ENCODE measurements at places on chromosomes 5 and 9.

DNA sequence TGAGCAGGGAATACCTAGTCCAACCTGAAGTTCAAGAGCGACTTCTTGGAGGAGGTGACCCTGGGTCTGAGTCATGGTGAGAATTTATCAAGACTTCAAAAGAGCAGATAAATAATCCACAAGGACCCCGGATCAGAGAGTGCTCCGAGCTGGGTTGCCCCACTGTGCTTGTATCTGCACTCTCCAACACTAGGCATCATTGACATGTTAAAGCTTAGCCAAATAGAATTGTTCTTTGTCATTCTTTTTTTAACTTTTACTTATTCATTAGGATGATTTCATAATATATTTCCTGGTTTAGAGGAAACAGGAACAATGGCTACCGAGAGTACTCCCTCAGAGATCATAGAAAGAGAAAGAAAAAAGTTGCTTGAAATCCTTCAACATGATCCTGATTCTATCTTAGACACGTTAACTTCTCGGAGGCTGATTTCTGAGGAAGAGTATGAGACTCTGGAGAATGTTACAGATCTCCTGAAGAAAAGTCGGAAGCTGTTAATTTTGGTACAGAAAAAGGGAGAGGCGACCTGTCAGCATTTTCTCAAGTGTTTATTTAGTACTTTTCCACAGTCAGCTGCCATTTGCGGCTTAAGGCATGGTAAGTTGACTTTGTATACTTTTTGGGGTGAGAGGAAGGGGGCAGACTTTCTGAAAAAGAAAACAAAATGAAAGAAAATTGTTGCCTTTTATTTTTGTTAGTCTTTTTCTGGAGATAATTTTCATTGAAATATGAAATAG lies at the start of gene CARD6:
Gene CARD6, plus strand, starts transcription at position 300 of the 738 bp plus-strand sequence. Its CDS starts 16 bp downstream, at position 316.
- DNase-seq, result no peak

GRCh38 chr9:80881940-80882339 lies 807.4 kb downstream of the TLE1 start:
- no peak for DNase-seq

- no peak for DNase-seq
Measured at GRCh38 chr5:141039061-141039460, 12.1 kb upstream of the PCDHB1 start.

DNA sequence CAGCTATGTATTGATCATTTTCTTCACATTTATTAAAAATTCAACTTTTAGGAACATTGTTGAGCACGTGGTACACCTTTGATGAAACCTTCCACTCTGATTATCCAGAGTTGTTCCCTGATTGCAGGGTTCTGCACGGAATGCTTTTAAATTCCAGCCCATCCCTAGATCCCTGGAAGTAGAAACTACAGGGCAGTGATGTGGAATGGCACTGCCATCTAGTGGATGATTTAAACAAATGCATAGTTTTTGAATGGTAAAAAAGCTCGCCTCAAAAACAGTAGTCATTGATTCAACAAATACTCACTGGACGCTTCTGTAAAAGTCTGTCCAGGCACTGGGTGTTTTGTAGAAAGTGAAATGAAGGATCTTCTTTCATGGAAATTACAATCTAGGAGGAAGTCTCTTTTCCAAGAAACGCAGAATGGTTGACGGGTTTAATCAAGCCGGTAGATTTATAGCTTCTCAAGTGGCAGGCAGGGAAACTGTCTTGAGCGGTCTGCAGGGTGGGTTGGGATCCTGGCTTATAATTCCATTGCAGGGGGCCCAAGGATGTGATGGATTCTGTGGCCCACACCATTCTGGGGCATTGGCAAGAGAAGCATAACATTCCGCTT lies 118.4 kb downstream of the ARHGAP26 start:
- DNase-seq, result no peak

DNA sequence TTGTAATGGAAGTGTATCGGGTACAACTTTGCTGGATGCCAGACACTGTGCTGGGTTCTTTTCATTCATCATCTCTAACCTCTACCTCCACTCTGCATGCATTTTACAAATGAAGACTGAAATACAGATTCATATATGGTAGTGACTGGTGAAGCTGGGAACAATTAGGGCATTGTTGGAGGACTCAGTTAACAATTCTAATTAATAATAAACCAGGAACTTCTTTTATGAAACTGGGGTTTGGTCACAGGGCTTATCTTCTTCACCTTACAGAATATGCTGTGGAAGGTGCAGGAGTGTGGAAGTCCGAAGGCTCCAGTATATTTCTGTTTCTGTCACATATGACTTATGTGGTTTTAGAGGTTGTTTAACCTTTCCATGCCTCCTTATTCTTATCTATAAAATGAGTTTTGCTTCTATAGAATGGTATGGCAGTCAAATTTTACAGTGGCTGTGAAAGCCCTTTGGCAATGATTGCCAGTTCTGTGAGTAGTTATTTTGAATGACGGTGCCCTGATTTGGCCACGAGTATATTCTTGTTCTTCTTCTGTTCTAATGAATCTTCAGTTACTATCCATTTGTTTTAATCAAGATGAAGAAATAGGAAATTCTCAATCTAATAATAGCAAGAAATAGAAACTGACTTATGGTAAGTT lies 284.7 kb downstream of the GABRB2 start:
- no peak for DNase-seq

DNA sequence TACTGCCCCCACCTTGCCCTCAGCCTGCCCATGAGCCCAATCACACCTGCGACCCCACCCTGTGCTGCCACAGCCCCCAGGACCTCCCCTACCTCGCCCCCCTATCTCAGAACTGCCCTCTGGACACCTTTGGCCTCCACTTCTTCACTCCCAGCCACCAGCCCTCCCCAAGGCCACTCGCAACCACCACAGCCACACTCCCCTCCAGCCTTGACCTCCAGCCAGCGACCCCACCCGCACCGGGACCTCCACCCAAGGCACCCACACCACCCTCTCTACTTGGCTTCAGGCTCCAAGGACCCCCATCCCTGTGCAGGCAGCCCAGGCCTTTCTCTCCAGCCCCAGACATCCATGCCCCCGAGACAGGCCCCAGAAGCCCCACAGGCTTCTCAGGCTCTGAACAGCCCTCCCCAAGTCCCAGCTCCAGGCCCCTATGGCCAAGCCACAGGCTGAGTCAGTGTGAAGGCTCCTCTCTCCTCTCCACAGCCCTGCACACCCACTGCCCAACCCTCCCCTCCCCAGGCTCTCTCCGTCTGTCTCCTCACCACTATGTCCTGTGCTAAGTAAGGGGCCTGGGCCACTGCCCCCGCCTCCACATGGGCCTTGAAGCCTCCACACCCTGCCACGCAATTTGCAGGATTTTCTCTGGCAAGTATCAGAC lies 2.0 kb downstream of the AK1 start:
- no peak for DNase-seq

- no peak for DNase-seq
Measured at GRCh38 chr9:119802621-119803020, 433.4 kb upstream of the BRINP1 start.

GRCh38 chr9:84897362-84898094 lies 228.0 kb downstream of the NTRK2 start:
- DNase-seq, result no peak

GRCh38 chr5:128276537-128277216 lies 193.1 kb downstream of the SLC12A2 start:
- no peak for DNase-seq

GRCh38 chr5:136518814-136519213 lies 153.5 kb upstream of the TRPC7 start:
- no peak for DNase-seq

DNA sequence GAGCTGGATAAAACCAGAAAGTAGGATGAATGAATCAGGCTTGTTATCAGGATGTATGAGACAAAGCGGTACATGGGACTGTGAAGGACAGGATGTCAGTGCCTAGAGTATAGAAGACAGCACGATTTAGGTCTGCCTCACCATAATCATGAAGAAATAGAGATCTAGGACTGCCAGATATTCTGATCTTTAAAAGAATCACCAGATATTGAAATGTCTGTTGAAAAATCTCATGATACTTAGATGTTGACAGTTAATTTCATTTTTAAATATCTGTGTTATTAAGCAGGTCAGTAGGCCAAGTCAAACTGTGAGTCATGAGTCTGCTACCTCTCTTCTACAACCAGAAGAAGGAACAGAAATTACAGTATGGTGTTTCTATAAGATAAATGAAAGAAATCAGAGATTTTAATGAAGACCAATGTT lies 65.0 kb downstream of the ST8SIA4 start:
- no peak for DNase-seq

- no peak for DNase-seq
Measured at GRCh38 chr5:133106343-133106742, 54.5 kb downstream of the HSPA4 start.

DNA sequence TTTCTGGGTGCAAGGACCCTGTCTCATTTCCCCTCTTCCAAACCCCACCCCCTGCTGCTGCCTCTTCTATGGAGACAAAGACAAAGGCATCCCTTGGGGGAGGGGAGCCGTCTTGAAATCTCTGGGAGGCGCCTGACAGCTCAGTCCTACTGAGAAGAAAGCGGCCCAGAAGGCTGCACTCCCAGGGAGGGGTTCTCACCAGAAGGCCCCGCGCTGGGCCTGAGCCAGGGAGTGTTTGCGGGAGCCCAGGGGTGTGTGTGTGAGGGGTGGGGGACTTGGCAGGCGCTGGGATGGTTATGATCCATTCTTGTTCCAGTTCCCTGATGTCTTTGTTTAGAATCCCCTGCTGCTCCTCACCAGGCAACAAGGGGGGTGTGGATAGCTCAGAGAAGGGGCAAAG lies 45.7 kb upstream of the ALDH1B1 start:
- no peak for DNase-seq

DNA sequence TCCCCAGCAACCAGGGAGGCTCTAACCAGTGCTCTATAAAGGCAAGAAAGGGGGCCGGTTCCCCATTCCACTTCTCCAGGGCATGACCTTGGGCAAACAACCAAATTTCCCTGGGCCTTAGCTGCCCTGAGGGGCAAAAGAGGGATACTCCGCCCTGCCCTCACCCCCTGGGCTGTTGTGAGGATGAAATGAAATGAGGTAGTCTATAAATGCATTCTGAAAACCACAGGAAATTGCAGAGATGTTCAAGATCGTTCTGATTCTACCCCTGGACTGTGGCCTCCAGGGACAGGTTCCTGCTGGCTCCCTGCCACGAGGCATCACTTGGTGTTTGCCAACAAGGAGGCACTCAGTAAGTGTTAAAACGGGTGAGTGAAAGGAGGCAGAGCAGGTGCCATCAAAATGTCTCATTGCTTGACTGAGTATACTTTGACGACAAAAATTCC lies 5.7 kb downstream of the RAPGEF1 start:
- no peak for DNase-seq

DNA sequence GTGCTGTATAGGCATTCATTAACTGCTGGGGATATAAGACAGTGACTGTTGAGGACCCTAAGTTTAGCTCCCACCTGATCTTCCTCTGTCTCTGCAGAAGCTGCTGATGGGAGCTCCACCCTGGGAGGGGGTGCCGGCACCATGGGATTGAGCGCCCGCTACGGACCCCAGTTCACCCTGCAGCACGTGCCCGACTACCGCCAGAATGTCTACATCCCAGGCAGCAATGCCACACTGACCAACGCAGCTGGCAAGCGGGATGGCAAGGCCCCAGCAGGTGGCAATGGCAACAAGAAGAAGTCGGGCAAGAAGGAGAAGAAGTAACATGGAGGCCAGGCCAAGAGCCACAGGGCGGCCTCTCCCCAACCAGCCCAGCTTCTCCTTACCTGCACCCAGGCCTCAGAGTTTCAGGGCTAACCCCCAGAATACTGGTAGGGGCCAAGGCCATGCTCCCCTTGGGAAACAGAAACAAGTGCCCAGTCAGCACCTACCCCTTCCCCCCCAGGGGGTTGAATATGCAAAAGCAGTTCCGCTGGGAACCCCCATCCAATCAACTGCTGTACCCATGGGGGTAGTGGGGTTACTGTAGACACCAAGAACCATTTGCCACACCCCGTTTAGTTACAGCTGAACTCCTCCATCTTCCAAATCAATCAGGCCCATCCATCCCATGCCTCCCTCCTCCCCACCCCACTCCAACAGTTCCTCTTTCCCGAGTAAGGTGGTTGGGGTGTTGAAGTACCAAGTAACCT lies 22.1 kb downstream of the PCDHGC5 start:
- no peak for DNase-seq

DNA sequence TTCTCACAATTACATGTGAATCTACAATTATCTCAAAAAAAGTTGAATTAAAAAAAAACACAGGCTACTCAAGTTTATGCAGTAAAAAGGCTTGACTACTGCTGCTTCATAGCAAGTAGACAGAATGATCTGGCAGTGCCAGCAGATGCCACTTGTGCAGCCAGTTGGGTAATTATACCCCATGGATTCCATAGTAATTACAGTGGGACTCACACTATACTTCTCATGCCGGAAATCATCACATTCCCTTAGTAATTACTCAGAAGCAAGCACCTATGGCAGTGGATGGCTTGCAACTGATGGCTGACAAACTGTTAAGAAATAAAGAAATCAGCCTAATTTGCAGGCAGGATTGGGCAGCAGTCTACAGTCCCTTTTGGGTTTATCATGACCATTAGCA lies 463.2 kb upstream of the KLF4 start:
- DNase-seq, result no peak

DNA sequence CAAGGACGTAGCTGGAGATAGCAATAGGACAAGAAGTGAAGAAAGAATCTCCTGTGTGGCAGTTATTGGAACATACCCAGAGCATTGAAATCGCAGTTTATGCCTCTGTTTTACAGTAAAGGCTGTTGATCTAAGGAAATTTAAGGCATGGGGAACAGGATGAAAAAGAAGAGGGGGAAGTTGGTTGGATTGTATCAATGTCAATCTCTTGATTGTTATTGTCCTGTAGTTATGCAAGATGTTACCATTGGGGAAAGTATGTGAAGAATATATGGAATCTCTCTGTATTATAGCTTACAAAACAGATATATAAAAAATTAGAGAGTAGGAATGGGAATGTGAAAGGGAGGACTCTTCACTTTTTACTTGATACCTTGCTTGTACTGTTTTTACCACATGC lies 195.6 kb upstream of the NREP start:
- DNase-seq, result no peak

DNA sequence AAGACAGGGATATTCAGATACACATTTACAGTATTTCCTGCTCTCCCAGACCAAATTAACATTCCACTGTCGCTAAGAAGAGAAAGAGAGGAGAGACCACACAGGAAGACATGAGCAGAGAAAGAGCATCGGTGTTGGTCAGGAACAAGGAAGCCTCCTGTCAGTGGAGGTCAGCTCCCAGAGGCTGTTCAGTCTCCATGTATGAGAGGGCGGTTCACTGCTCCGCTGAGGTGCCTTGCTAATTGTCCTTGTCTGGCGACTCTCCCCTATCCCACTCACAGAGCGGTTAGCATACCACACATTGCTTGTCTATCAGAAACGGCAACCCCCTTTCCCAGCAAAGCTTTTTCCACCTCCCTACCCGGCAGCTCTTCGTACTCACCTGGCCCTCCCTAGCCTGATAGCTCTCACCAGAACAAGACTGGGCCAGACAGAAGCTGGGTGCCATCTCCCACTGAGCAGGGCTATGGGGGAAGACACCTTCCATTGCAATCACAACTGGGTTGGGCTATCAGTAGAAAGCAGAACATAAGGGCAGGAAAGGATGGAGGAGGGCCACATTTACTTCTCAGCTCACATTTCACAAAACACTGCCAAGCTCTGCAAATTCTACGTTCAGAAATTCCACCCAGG lies 58.6 kb upstream of the LMNB1 start:
- no peak for DNase-seq

- no peak for DNase-seq
Measured at GRCh38 chr5:177496727-177497291, 595 bp downstream of the PDLIM7 start.
